ENCODE measurements at places on chromosomes 11 and 22. TPM values are rescaled to one million over a fixed set of nuclear protein-coding genes. Genes with fewer than 3 reads are reported as not detected.

Gene NTM
- total RNA-seq = 0.12 TPM

Gene TMPRSS13
- total RNA-seq = 2.4 TPM

DNA sequence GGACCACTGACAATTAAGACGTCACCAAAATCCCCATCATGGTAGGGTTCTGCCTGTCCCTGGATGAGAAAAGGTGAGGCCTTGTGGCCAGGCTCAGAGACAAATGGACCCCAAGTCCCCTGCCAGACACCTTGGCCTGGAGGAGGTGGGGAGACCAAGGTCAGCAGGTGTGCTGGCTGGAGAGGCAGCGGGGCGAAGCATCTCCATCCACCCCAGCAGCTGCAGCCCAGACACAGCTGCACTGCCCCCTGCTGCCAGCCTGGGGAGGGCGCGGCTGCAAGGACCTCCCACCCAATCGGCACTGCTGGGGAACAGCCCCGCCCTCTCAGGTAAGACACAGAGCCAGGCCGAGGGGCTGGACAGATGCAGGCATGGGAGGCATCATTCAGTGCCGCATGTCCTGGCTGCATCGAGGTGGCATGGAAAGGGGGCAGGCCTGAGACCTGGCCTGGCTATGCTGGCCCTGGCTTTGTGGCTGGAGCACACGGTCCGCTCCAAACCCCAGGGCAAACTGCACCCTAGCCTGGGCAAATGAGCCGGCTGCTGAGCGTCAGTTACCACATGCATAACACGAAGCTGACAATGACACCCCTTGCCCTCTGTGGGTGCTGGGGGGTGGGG lies 12.2 kb upstream of the MFNG start:
- peak; percentile 85 for DNase-seq

- no peak for DNase-seq
Observed at GRCh38 chr22:43209971-43210370, 23.0 kb upstream of the TTLL12 start.

- DNase-seq = no peak
Observed at GRCh38 chr22:42492323-42492690, 27.3 kb downstream of the RRP7A start.

GRCh38 chr22:42343121-42343454 lies 72.6 kb upstream of the TCF20 start:
- DNase-seq = no peak

- DNase-seq = no peak
Observed at GRCh38 chr11:78390809-78391208, 26.8 kb downstream of the GAB2 start.

DNA sequence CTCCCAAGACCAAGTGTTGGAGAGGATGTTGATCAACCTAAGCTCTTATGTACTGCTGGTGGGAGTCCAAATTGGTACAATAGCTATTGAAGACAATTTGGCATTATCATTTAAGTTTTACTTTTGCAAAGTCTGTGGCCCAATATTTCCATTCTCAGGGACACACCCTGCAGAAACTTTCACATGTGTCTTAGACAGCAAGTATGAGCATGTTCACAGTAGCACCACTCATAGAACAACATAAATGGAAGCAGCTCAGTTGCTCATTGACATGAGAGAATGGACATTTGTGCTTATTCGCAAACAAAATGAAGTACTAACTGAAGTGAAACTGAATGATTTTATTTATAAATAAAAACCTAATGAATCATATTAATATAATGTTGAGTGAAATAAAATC lies 135.5 kb downstream of the NOX4 start:
- DNase-seq = no peak

GRCh38 chr11:21492931-21493330 lies 700.0 kb upstream of the ANO5 start:
- no peak for DNase-seq

GRCh38 chr22:50445880-50446707 lies 28.7 kb downstream of the SBF1 start:
- no peak for DNase-seq

GRCh38 chr11:20002312-20003216 lies 157.7 kb downstream of the DBX1 start:
- peak; percentile 27 for DNase-seq

DNA sequence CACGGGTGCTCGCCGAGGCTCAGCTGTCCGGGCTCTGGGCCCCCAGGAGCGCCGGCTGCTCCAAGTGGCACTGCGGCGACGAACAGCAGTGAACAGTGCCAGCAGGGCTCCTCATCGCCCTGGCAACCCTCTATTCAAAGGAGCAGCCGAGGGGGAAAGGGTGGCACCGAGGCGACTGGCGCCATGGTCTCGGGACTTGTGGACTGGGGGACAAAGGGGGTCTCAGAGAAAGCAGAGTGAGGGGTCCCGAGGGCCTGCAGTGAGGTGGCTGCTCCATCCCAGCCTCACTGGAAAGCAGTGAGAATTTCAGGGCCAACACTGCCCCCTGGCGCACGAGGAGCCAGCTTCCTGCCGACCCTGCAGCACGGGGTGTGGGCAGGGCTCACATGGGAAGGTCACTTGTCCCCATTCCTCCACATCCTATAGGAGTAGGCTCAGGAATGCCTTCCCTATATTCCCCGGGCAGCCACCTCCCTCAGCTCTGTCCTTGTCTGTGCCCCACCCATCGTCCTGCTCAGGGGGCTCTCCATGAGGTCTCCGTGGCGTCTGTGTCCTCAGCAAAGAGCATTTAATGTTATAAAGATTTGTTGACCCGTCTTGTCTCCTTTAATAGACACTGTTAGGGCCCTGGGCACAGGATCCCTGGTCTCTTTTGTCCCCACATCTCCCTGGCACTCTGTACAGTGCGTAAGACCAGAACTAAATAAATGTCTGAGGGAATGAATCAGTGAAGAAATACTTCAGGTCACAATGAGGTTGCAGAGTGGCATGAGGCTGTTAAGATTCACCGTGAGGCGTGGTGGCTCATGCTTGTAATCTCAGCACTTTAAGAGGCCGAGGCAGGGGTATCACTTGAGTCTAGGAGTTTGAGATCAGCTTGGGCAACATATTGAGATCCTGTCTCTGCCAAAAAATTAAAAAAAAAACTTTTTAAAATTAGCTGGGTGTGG lies 26.4 kb downstream of the LRFN4 start:
- peak; percentile 88 for DNase-seq

DNA sequence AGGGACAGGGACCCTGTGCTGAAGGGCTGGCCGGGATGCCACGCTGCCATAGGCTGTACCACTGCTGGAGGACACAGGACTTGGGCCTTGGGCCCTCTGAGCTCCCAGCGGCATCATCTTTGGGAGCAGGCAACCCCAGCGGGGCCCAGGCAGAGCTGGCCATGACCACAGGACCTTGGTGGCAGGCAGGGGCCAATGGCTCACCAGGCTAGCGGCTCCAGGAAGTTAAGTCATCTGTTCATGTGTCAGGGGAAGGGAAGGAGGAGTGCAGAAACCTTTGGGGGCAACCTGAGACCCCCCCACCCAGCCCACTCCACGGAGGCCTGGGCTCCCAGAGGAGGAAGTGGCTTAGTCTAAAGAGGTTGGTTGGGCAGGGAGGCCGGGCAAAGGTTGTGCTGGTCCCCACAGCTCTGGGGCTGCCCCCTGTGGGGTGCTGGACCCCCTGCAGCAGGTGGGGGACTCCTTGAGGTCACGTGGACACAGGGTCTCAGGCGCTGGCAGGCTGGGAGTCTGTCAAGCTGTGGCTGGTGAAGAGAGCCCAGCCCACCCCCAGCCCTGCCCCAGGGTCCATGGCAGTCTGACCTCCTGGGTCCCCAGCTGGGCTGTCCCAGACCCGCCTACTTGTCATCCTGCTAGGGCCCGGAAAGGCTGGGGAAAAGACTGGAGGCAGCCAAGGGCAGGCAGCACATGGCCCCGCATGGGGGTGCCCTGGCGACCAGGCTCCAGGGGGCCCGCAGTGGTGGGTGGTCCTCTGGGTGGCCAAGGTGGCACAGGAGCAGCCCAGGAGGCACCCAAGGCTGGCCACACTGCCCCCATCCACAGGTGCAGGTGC lies 184.3 kb downstream of the IGLL1 start:
- DNase-seq = peak; percentile 47

DNA sequence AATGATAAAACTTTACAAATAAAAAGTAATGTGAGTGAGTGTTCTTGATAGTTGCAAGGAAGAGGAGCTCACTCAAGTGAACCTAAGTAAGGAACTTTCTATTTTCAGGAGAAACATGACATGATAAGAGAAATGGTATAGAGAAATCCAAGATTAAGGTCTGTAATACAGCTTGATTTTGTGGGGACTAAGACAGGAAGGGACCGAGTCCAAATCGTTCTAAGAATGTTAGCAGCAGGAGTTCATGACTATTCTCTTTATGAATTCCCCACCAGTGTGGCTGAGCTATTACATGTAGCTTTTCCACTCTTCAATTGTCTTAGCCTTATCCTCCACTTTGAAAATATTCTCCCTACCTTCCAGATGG lies 698.6 kb upstream of the ARHGAP42 start:
- DNase-seq = no peak

DNA sequence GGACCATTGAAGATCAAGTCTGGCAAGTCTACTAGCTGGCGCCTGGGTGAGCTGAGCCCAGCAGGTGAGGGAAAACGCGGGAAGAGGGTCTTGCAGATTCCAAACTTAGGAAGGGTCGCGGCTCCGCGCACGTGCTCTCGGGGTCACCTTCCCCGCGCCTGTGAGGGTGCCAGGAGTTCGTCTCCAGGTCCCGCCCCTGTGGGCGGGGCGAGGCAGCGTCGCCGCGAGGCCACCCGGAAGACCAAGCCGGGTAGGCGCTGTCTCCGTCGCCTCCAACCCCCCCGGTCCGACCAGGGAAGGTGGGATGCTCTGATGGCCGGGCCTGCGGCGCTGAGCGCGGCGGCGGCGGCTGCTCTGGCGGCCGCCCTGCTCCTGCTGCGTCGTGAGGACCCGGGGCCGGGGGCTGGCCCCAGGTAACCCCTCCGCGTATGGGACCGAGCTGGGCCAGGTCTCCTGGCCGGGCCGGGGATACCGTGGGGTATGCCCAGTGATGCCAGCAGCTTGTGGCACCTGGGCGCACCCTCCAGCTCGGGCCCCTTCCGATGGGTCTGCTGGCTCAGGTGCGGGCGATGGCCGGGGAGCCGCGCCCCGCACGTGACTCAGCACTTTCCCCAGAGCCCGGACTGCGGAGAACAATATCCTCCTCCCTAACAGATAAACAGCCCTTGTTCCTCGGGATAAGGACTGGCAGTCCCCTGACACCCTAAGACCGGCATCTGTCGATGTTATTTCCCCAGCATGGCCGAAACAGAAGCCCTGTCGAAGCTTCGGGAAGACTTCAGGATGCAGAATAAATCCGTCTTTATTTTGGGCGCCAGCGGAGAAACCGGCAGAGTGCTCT lies at the start of gene HTATIP2:
TSS of gene HTATIP2 (plus strand) at position 215 of the 841 bp plus-strand sequence. CDS start at position 739, 524 bp downstream.
- DNase-seq = peak; percentile 68

DNA sequence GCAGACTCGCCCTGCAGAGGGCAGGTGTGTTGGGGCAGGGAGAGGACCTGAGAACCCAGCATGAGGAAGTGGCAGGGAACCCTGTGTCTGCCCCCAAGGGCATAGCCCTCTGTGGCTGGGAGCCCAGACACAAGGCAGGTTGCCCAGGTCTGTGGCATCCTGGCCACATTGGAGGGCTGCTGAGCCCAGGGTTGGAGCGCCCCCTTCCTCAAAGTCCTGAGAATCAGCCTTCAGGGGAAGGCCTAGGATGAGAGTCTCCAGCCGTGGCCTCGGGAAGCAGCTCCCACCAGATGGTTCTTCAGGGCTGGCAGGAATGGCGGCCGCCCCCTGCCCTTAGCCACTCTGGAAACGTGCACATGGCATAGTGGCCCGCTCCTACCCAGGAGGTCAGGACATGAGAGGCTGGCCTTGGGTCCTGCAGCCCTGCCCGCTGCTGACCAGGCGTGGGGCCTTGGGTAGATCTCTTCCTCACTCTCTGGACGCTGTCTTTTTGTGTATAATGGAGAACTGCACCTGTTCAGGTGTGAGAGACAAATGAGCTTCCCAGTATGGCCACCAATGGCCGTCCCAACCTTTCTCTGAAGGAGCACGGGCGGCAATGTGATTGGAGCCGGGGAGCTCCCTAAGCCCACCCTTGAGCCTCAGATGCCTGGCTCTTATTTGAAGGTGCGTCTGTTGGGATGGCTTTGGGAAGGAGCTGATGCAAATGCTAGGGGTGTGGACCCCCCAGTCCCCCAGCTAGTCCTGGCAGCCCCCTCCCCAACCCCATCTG lies 4.6 kb upstream of the CDC42BPG start:
- DNase-seq = peak; percentile 83

Data from pancreas (tissue), 10 donors.